Cardiac septum (tissue), 1 donor: ENCODE measurements at places on chromosomes 2 and 18. TPM values are rescaled to one million over a fixed set of nuclear protein-coding genes. Genes with fewer than 3 reads are reported as not detected.

C2orf66 gene
- total RNA-seq, result not detected

SULT6B1 gene
- total RNA-seq, result not detected

PSMD14 gene
- total RNA-seq, result 46.0 TPM

LHCGR gene
- total RNA-seq, result 0.24 TPM

KCNK3 gene
- 0.70 TPM for total RNA-seq

OSR1 gene
- total RNA-seq, result 1.4 TPM

DNA sequence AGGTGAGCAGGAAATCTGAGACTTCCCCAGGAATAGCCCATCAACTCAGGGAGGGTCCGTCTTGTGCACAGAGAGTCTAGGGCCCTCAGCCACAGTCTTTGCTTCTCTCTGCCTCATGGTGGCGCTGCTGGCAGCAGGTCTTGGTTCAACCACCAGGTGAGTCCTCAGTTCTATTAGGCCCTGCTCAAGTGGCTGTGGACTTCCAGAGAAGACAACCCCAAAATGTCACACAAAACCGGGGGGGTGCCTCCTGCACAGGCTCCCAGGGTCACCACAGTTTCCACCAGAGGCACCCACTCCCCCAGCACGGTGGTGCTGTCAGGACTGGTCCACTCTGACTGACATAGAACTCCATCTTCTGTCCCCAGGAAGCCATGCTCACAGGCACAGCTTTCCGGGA is 2.4 kb upstream of the CHRNG start:
- DNase-seq, result peak; percentile 20

DNA sequence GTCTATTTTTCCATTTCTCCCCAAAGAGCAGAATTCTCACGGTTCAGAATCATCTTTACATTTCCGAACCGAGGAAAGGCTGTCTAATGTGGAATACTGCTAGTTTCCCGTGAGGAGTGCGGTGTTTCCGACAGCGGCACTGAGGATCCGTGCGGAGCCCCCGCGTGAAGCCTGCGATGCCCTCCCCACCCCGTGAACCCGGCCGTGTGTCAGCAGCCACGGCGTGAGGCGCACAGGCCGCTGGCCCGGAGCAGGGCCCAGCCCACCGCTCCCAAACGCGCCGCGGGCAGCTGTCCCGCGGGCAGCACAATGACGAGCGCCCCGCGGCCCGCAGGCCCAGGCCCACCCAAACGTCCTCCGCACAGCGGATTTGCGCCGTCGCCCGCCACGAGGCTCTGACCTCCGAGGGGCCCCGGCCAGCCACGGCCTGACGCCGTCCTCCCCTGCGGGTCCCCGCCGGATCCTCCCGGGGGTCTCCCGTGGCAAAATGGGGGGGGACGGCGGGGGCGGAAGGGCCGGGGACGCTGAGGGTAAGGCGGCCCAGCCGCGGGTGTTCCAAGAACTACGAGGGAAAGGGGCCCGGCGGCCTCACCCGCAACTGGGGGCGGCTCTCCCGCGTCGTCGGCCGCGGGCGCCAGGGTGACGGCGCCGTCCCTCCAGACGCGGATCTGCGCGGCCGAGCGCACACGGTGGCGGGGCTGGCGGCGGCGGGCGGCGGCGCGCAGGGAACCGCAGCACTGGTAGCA is 796 bp downstream of the SPIRE1 start:
- no peak for DNase-seq

DNA sequence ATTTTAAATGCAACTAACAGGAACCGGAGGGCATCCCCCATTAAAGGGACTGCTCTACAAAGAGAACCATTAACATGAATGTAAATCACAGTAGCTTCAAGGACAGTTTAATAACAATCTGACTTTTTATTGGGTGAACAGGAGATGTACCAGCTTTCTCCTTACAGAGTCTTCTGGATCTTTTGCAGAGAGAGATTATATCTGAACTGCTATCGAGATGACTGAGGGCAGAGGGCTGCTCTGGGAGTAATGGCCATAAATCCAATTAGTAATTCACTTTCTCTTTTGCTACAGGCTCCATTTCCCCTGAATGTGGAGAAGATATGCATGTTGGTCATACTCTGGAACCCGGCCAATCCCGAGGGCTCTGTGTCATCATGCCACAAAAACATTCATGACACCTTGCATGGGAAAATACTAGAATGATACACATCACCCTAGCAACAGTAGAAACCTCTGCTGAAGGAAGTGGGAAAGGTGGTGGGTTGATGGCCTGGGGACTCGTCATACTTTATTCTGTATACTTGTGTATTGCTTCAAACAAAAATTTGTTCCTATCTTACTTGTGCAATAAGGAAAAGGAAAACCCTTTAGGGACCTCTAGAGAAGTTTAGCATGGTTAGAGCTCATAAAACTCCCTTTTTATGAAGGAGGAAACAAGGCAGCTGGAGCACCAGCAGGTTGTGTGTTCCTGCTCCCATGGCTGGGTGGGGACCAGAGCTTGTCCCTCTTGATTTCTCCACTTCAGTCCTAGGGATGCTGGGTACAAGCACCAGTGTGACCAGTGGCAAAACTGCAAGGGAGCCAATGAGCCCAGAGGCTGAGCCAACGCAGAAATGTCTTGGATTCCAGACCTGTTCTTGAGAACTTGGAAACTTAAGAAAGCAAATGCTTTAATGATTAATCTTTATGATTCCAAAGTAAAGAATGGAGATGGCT is 26.0 kb downstream of the CTAGE1 start:
- no peak for DNase-seq

DNA sequence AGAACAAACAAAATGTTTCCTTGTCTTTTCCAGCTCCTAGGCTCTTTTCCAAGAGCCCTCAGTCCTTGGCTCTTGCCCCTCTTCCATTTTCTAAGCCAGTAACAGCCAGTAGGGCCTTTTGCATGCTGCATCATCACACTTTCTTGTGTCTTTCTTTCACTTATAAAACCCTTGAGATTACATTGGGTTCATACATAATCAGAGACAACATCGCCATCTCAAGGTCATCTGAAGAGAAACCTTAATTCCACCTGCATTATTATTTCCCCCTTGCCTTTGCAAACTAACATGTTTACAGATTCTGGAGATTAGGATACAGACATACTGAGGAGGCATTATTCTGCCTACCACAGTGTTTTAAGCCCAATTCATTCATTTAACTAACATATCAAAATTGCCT is 697.3 kb downstream of the TRIB2 start:
- no peak for DNase-seq

GRCh38 chr2:73779467-73780236 is at the start of gene DUSP11:
TSS of gene DUSP11 (minus strand) at chr2:73780103. CDS start at chr2:73779974, 129 bp downstream.
- peak; percentile 97 for DNase-seq

DNA sequence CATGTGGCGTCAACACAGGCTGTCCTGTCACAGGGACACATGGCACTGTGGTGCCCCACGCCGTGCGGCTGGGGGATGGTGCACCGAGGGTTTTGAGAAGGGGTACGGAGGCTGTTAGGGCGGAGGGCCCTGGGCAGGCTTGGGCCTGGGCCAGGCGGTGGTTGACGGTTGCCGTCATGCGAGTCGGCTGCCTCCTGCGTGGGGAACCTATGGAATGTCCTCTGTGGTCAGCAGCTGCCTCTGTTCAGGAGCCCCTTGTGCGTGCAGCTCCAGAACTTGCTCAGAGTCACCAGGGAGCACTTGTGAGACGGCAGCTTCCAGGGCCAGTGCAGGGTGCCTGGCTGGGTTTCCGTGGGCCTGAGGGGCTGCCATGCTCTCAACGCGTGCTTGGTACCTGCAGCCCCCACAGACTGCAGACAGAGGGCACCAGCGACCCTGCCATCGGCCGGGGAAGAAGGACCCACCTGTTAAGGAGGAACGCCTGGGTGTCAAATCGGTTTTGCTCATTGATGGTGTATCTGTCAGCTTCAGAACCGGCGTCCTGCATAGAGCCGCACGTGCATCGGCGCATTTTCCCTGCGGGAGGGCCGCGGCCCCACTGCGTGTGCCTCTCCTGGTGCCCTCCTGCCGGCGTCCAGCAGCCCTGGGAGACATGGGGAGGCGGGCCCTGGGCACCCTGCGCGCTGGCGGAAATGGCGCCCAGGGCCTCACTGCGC is 10.0 kb upstream of the D2HGDH start:
- DNase-seq, result no peak

DNA sequence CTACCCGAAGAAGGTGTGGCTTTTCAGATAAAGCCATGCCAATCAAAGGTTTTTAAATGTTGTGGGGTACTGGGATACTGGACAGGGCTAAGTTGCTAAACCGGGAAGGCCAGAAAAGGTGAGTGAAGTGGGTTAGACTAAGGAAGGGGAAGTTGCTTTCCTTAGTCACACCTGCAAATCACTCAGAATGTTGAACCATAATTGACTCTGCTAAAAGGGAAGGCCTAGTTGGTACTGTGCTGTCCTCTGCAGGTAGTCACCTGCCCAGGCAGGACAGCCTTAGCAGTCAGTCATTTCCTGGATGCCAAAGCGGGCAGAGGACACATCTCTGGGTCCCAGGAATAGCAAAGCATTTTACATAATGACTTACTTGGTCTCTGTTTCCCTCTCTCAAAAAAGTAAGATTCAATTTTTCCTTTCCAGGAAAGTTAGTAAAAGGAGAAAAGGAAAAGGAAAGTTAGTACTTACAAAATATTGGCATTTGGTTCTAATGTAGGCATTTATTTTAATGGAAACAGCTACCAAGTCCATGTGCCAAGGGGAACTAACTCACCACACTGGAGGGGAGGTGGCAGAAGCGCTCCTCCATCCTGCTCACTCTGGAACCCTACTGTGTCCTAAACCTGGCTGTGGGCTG is 60.3 kb downstream of the RFTN2 start:
- DNase-seq, result no peak

GRCh38 chr2:96156011-96156820 is 11.0 kb upstream of the DUSP2 start:
- peak; percentile 50 for DNase-seq

DNA sequence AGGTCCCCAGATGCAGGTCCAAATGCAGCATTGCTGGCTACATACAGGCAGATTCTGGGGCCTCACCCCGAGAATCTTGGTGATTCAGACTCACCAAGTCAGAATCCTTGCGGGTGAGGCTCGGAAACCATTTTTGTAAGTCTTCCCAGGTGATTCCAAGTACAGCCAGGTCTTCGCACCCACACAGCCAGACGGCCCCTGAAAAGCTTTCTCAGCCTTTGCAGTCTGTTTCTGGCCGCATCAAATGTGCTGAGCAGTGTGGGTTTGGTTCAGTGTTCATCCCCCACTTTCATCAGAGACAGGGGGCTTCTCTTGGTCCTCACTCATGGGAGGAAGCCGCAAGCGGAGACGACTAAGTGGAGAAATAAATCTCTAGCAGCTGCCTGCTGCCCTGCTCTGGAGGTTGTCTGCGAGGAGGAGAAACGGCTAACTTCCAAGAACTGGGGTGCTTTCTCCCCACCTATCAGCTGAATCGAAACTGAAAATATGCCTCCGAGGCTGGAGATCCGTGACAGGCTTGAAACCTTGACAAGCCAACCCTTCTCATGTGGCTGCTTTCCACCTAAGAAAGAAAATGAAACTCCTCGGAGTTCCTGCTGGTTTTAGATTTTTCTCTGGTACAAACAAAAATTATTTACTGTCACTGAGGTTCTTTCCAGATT is 8.9 kb upstream of the TMEM185B start:
- peak; percentile 72 for DNase-seq

DNA sequence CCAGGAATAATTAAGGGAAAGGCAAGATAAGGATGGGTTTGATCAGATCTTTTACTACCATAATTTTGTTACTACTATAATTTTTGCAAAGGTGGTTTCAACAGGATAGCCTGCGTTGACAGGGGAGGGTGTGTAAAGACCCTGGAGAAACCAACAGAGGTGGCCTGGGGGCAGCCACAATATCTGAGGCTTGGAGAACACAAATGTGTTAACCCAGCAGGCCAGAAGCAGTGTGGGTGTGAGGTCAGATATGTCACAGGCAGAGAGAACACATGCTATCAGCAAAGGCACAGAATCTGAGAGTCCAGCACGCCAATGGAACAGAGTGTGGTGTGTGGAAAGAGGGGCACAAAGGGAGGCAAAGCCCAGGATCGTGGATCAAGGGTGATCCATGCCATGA is 399.4 kb upstream of the TRIB2 start:
- DNase-seq, result no peak

- no peak for DNase-seq
Measured at GRCh38 chr2:120915670-120916069, 180.0 kb downstream of the GLI2 start.

DNA sequence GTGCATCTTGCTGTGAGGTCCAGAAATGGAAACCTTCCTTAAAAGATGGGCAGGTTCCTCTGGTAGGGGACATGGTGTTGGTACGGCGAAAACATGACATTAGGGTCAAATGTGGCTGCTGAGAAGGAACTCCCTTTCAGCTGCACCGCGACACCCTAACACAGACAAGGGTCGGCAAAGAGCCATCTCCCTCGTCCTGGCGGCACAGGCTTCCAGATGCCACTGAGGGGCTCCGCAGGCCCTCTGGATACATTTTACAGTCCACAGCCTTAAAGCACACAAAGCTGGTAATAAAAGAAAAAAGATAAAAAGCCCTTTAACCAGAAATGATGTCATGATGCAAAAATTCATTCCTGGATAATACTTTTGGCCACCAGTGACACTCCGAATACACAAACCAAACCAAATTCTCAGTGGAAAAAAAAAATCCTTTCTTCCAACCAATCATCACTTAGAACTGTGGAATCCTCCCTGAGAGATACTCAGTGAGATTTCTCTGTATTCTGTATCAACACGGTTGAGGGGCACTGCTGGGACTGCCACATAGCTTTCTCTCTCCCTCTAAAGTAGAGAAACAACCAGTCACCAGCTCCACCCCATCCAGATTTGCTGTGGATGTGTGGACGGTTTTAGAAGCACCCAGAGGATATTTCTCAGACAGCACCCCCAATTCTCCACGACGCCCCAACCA is 174.8 kb downstream of the HDAC4 start:
- DNase-seq, result no peak

- peak; percentile 83 for DNase-seq
Measured at GRCh38 chr2:219178377-219179175, 501 bp downstream of the RETREG2 start.

- no peak for DNase-seq
Measured at GRCh38 chr2:12440731-12441130, 276.0 kb upstream of the TRIB2 start.

DNA sequence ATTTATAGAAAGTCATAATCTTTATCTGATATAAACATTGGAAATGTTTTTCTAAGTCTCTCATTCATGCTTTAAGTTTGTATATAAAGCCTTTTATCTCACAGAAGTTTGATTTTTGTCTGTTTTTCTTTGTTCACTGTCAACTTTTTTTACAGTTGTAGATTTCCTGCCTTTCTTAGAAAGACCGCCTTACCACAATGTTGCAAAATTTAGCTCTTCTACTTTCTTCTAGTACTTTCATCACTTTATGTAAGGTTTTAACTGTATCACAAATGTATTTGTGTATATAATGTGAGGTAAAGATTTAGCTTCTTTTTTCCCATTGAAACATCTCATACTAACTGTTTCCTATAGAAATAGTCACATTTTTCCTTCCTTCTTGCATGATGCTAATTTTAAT is 136.1 kb downstream of the DNAH6 start:
- DNase-seq, result no peak

GRCh38 chr18:35949090-35949489 is 23.4 kb upstream of the RMP24 start:
- no peak for DNase-seq
